ENCODE measurements at places on chromosomes 13 and 19.

DNA sequence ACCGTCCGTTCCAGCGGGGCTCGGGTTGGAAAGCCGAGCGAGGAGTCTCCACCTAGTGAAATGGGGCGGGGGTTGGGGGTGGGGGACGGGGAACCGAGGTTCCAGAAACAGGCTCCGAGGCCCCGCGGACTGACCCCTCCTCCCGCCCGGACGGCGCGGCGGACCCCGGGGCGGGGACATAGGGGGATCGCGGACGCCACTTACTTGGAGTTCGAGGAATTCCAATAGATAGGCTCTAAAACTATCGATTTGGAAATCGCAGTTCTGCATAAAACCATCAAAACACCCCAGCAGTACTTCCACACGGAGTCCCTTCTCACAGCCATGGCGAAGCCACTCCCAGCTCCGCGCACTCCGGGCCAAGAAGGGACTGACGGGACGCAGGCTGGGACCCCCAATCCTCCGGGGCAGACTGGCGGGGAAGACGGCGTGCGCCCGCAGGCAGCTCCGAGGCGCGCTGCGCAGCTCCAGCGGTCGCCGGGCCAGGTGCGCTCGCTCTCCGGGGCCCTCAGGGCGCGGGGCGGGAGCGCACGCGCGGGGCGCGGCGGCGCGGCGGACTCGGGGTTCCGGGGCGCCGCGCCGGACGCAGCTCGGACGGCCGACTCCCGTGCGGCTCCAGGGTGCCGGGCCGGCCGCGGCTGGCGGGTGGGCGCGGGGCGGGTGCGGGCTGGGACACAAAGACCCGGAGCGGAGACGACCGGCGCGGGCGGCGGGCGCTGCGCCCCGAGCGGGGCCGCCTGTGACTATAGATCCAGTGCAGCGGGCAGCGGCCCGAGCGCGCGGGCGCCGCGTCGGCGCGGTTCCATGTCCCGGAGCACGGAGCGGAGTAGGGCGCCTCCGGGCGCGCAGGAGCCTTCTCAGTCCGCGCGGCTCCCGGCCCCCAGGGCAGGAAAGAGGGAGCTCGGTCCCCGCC lies 567 bp downstream of the EFNB2 start:
- no peak for DNase-seq

GRCh38 chr13:42539670-42540069 lies 34.3 kb upstream of the TNFSF11 start:
- DNase-seq: no peak

- no peak for DNase-seq
These were observed 65.8 kb upstream of the STARD13 start for GRCh38 chr13:33351319-33351718.

DNA sequence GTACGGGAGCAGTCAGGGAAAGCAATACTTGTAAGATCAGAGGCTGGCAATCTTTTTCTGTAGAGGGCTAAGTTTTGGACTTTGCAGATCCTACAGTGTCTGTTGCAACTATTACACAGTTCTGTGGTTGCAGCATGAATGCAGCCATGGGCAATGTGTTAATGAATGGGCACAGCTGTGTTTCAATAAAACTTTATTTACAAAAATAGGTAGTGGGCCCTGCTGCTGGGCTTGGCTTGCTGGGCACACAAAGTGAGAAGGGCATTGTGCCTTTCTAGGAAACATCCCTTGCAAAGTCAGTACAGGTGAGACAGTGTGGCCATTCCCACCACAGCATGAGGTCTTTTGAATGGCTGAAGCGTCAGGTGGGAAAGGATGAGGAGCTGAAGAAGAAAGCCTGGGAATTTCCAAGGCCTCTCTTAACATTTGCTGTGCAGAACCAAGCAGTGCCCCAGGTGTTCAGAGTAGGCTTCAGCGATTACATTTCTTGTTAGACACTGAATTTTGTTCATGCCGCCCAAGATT lies 9.1 kb downstream of the KL start:
- no peak for DNase-seq

DNA sequence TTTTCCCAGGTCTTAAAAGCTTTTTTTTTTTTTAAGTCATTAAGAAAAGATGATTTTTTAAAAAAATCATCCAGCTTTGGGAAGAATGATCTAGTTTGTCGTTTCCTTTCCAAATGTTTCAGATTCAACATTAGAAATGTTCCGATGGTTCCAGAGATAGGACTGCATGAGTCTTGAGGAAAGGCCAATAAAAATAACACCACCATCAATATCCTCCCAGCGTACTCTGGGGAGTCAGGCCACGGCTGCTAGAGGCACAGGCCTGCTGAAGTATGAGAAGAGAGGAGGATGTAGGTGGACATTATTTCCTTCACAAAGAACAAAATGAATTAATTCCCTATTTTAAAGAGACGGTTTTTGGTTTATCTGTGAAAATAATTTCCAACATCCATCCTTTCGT lies 60.0 kb upstream of the SHISA2 start:
- DNase-seq: no peak

DNA sequence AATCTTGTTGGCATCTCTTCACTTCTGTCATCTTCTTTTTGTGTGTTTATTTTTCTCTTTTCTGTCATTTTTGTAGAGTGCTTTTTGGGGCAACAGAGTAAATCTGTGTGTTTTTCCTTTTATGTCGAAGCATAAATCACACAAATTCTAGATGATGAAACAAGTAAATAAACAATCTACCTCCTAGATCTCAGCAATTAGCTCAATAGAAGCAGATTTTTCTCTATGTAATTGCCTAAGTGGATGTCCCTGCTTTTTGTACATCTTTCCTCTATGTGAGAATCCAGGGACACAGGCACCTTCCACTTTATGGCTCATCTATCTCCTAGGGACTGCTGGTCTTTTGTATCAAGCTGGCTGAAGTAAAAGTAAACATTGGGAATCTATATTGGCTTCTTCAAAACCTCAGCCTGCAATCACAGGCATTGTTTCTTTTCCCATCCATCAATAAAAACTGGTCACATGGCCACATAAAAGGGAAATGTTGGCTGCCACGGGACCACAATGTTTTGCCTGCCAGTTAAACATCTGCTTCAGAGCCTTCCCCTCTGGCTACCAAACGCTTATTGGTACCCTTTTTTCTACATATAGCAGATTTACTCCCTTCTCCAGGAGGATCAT lies 323.8 kb downstream of the LMO7 start:
- no peak for DNase-seq

DNA sequence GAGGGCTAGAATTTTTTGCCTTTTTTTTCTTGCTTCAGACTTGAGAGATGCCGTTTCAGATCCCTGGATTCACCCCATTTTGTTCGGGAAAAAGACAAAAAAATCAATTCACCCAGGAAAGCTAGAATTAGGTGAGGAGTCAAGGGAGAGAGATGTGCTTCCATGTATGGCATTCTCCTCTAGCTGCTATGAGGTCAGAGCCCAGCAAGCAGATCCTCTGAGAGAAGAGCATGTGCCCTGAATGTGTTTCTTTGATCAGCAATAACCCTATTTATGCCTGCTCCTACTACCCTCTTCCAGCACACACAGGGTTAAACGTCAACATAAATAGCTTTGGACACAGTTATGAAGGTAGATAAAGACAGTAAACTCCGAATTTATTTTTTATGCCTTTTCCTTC lies 53.6 kb downstream of the NDFIP2 start:
- no peak for DNase-seq

DNA sequence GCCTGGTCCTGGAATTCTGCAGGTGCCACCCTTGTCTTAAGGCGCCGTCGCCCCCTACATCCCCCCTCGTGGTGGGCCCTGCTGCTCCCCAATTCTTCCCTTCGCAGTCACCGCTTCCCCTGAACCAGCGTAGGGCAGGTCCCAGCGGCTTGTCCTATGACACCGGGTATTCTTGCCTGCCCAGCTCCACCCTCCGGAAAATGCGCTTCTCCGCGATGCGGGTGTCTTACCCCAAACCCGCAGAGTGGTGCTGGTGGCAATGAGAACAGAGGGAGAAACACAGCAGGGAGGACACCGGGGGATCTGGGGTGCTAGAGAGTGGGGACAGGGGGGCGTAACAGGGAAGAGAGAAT lies 9.0 kb downstream of the ZNF808 start:
- peak; percentile 64 for DNase-seq

GRCh38 chr19:3983936-3984583 lies 1.2 kb downstream of the EEF2 start:
- no peak for DNase-seq

DNA sequence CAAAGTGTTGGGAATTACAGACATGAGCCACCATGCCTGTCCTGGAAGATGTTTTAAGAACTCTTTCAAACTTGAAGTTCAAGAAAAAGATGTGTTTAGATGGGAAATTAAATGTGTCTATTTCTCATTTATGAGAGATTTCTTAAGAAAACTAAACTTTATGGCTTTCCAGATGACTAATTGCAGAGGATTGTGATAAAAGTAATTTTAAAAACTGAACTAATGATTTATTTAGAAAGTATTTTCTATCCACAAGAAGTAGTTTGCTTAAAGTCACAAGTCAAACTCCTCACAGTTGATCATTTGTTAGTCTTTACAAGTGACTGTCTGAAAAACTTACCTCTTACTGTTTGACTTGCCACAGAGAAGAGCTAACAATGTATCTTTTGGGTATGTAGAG lies 89.6 kb upstream of the SPRY2 start:
- no peak for DNase-seq

- no peak for DNase-seq
These were observed 233.3 kb upstream of the NBEA start for GRCh38 chr13:34708566-34709313.

DNA sequence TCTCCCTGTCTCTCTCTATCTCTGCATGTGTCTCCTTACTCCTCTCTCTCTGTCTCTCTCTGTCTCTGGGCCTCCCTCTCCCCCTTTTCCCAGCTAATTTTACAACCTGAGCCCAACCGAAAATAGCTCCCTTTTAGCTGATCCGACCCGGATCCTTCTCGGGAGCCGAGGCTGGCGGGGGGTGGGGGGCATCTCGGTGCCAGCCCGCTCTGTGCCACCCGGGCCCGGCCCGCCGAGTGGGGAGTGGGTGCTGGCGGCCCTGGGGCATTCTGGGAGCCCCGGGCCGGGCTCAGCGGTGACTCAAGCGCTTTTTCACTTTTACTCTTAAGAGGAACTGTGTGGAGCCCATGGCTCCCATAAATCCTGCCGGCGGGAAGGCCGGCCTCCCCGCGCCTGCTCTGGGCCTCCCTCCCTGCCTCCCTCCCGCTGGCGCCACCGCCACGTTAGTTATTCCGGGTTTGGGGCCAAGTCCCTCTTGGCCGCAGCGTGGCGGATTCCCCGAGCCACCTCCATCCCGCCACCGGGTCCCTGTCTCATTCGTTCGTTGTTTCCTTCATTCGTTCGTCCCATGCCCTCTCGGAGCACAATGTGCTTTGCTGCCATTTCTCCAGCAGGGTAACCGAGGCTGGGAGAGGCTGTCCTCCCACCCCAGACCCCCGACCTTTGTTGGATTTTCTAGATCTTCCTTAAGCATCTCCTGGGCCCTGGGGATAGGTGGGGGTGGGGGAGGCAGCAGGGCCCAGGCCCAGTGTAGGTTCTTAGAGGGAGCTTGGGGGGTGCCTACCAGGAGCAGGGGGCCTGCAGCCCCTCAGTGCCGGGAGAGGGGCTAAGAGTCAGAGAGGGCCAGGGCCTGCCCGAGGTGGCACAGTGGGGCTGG lies 3.2 kb downstream of the NFIC start:
- DNase-seq: no peak

GRCh38 chr13:113451951-113452421 lies 1.3 kb downstream of the ADPRHL1 start:
- no peak for DNase-seq

- DNase-seq: no peak
These were observed 21.7 kb upstream of the FBXL3 start for GRCh38 chr13:77048681-77049080.

GRCh38 chr13:101714195-101714594 lies 261.7 kb downstream of the ITGBL1 start:
- DNase-seq: no peak

- DNase-seq: no peak
These were observed 33.3 kb downstream of the MCF2L start for GRCh38 chr13:113002206-113002912.

GRCh38 chr19:13831537-13832467 lies 36.6 kb downstream of the ZSWIM4 start:
- no peak for DNase-seq

GRCh38 chr19:7294558-7295212 lies 471 bp upstream of the INSR start:
- peak; percentile 10 for DNase-seq

DNA sequence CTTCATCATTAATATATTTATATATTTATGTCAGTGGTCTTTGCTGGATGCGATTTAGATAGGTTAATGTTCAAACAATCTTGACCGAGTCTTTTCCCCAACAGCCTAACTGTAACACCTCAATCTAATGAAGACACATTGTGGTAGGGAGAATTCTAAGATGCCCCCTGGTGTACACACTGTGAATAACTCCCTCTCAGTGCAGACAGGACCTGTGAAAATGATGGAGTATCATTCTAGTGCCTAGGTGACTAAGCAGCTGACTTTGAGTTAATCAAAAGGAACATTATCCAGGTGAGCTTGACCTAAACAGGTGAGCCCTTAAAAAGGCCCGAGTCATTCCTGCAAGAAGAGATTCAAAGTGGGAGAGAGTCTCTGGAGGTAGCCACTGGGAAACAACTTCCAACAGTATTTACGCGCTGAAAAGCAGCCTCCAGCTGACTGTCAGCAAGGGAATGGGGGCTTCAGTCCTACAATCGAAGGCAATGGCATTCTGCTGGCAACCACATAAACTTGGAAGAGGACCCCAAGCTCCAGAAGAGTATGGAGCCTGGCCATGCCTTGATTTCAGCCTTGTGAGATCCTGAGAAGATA lies 28.0 kb upstream of the KBTBD7 start:
- peak; percentile 66 for DNase-seq

GRCh38 chr13:34452831-34453230 lies 489.2 kb upstream of the NBEA start:
- no peak for DNase-seq

DNA sequence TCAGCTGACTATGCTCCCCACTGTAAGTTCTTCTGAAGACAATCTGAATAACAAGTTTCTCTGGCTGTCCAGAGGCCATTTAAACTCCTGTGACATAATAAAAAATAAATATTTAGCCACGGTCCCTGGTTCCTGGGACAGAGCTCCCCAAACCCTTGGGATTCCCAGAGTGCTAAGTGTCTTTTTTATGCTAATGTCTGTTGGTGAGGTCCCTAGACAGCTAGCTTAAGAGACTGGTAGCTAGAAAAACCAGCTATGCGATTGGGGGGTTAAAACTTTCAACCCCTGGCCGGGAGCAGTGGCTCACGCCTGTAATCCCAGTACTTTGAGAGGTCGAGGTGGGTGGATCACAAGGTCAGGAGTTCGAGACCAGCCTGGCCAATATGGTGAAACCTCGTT lies 5.9 kb downstream of the EPSTI1 start:
- DNase-seq: no peak

- DNase-seq: no peak
These were observed 226.7 kb downstream of the RFC3 start for GRCh38 chr13:34044660-34045080.

DNA sequence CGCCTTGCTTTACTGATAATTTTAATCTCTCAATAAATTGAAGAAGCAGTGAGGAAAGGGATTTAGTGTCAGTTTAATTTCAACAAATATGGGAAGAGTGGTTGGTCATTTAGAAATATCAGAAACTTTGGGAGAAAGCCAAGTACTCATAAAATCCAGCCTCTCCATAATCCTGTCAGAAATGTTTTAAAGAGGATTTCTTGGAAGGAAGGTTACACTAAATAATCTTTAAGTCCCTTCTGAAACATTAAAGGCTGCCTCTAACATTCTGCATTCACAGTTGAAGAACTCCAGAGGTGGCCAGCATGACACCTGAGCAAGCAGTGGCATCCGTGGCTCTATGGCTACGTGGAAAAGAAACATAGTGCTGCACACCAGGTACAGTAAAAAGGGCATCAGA lies 378.5 kb downstream of the ENOX1 start:
- no peak for DNase-seq

Measured in activated CD4-positive, alpha-beta T cell treated with anti-CD3 and anti-CD28 coated beads, Interleukin-2, amount 10 ng/mL, durations not matched to agents 7 days and 5 days (primary cell).